ENCODE measurements at places on chromosomes 3 and 15.

GRCh38 chr15:71973366-71973765 lies 144.6 kb downstream of the MYO9A start:
- DNase-seq, result no peak

DNA sequence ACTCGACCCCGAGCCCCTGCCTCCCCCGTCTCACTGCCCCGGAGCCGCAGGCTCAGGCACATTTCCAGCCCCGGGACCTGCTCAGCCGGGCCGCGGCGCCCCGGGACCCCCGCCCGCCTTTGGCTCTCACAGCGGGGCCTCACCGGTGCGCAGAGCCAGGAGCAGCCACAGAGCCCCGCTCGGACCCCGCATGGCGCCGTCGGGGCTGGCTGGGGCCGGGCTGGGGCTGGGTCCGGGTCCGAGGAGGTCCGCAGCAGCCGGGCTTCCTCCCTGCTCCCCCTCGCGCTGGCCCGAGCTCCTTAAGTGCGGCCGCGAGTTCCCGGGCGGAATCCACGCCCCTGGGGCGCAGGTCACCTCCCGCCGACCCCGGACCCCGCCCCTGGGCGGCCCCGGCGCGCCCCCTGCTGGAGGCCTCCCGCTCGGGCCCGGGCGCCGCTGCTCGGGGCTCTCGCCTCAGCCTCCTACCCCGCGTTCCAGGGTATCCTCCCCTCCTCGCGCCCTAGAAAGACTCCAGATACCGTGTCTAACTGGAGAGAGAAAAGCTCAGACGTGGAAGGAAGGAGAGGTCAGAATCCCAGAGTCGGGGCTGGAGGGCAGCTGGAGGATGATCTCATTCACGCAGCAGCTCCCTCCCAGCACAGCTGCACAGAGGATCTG lies at the start of gene MELTF:
MELTF (minus strand) TSS at position 307 of the 657 bp plus-strand sequence; CDS start at position 192, 115 bp downstream.
- peak; percentile 41 for DNase-seq

- no peak for DNase-seq
Measured at GRCh38 chr15:48384616-48385015, 53.4 kb downstream of the DUT start.

DNA sequence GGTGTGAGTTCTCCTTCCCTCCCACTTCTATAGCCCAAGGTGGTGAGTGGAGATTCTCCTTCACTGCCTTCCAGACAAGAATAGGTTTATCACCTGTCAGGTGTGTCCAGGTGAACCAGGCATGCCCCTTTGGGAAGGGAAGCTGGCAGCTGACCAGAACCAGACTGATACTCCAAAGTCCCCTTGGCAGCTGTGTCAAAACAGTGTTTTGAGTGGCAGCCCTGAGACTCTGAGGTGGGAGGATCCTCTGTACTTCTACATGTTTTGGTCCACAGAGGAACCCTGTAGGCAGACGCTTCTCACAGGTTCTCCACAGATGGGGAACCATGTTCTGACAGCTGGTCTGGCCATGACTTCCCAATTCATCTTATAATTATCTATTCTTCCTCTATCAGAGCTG lies 30.1 kb downstream of the ISL2 start:
- no peak for DNase-seq

- DNase-seq, result no peak
Measured at GRCh38 chr15:85399627-85400026, 19.2 kb downstream of the AKAP13 start.

- no peak for DNase-seq
Measured at GRCh38 chr15:97456521-97457202, 503.8 kb upstream of the ARRDC4 start.

DNA sequence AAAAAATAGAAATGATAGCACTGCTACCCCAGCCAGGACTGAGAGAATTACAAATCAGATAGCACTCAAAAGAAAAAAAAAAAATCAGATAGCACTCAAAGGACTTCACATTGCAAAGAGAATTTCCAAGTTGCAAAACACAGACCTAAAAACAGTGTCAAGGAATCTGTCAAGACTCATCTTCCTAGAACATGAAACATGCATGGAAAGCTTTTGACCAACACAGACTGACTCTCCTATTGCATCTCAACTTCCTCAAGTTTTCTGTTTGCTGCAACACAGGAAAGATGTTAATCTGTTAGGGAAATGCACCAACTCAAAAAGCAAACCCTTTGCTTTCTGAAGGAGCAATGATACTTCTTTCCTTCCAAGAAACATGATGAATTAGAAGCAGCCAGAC lies 42.3 kb downstream of the RAB27A start:
- DNase-seq, result no peak

- no peak for DNase-seq
Measured at GRCh38 chr3:90180096-90180495, 1072.7 kb downstream of the EPHA3 start.

DNA sequence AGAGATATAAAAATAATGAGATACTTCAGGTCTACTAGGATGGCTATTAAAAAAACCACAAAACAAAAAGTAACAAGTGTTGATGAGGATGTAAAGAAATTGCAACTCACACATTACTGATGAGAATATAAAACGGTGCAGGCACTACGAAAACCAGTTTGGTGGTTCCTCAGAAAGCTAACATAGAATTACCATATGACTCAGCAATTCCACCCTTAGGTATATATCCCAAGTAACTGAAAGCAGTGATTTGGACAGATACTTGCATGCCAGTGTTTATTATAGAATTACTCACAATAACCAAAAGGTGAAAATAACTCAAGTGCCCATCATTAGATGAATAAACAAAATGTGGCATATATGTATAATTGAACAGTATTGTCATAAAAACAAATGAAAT lies 87.5 kb upstream of the MELTF start:
- no peak for DNase-seq

DNA sequence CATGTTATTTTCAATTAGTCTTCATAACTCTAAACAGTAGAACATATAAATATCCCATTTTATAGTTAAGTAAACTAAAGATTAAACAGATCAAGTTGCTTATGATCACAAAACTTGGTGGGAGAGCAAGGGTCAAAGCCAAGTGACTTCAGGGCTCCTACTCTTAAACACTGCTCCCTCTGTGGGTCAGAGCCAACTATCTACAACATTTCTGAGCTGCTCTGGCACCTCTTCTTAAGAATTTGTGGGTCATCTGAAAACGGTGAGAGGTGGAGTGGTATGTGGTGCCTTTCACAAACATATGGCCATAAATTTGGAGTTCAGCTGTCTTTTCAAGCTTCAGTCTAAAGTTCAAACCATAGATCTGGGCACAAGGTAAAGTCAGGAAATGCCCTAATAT lies 10.9 kb downstream of the ATG3 start:
- DNase-seq, result no peak

- no peak for DNase-seq
Measured at GRCh38 chr3:190375246-190375645, 12.7 kb upstream of the CLDN16 start.

GRCh38 chr15:64836023-64836536 lies 5.6 kb upstream of the PLEKHO2 start:
- DNase-seq, result no peak

- DNase-seq, result no peak
Measured at GRCh38 chr3:152299249-152299976, 30.7 kb downstream of the MBNL1 start.

DNA sequence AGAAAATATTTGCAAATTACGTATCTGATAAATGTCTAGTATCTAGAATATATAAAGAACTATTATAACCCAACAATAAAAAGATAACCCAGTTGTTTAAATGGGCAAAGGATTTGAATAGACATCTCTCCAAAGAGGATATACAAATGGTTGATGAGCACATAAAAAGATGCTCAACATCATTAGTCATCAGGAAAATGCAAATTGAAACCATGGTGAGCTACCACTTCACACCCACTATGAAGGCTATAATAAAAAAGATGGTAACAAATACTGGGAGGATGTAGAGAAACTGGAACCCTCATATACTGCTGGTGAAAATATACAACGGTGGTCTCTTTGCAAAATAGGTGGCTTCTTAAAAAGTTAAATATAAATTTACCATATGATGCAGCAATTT lies 28.0 kb downstream of the RAD51 start:
- no peak for DNase-seq

DNA sequence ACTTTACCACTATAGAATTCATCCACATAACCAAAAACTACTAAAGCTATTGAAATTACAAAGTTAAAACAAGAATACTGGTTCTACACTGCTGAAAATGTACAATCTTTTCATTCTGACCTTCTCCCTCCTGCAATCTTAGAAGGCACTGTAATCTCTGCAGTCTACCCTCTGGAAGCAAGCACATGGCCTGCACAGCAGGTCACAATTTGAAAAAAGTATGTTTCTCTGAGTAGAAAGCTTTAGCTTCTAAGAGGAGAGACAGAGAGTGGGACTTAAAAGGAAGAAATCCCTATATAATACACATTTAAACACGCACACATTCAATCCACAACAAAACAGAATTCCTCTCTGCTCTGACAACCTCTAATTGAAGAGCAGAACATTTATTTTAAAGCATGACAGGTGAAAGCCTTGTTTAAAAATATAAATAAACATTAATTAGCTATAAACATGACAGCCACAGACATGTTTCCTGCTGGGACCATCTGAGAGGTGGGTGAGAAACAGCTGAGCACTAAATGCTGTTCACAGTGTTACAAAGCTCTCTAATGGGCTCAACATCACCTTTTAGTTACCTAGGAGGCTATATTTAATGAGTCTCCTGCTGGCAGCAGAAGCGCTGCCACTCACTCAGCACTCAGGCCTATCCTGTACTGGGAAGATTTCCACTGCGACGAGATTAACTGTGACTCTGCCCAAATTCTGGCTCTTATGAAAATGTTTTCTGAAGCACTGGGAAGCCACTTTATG lies 447.4 kb downstream of the AGBL1 start:
- DNase-seq, result no peak

DNA sequence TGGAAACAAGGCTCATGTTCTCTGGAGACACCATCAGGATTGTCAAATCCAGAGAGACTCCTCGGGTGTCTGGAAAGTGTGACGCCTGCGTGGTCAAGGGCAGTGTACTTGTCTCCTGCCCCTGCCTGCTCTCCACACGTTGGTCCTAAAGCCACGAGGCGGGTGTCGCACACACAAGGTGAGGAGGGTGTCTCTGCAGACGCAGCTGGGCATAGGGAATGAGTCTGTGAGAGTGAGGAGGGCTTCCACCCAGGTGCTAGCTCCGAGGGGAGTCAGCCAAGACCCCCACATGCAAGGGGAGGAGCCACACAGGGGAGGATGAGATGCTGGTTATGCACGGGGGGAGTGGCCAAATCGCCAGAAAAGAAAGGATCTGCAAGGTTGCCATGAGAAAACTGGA lies 27.9 kb upstream of the OCA2 start:
- DNase-seq, result no peak

DNA sequence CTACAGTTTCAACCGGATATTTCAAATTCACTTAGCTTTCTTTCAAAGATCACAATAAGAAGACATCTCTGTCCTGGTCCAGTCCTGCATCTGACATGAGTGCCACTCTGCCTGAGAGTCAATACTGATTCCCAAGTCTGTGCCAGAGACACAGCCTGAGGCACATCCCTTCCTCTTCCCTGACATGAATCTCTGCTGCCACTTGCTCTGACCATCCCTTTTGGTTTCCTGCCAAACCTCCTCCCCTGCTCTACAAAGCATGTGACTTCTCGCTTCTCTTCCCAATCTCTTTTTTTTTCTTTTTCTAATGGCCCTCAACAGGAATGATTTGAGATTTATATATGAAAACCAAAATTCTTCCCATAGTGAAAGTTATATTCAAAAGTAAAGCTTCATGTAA lies 117.9 kb downstream of the MECOM start:
- DNase-seq, result no peak

GRCh38 chr15:61389334-61390028 lies 160.4 kb upstream of the RORA start:
- no peak for DNase-seq

DNA sequence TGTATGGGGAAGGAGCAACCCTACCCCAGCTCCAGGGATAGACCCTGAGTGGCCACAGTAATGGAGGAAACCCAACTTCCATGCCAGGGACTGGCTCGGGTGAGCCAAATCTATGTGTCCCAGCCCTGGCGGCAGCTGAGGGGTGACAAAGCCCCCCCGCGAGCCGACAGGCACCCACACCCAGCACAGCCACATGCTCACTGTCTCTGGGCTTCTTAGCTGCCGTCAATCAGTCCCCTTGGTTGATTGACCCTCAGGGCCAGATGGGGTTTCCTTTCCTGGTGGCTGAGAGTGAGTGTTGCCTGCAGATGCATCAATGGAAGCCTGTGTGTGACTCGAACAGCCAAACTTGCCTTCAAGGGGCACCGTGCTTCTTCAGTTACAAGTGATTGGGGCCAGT lies 2.1 kb upstream of the OCA2 start:
- DNase-seq, result no peak

DNA sequence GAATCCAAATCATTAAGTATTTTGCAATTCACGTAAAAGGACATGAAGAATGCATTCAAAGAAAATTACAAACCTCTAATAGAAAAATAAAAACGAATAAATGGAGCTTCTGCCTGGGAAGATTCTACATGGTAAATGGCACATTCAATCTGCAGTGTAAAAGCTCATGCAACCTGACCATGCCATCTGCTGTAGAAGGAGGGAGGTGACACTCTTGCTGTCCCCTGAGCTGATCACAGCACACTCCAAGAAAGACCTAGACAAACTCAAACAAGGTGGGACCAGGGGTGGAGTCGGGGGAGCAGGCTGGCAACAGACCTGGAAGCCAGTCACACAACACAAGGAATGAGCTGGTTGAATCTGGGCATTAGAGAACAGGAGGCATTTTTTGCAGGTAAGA lies 101.8 kb downstream of the BDH1 start:
- no peak for DNase-seq

DNA sequence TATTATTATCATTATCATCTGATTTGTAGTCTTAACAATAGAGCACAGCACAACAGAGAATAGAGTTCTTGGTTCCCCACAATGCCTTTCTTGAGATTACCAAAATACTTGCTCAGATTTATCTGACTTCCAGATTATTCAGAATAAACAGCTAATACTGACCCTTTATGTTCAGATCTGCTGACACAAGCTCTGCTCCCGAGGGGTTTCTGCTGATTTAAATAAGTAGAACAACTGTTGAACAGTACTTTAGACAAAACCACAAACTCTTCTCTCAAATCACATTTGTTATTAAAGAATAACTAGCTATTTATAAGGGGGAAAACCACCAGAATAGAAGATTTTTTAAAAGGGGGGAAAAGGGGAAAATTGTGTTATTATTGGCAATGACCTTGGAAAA lies 380.2 kb upstream of the ATP11B start:
- DNase-seq, result no peak

DNA sequence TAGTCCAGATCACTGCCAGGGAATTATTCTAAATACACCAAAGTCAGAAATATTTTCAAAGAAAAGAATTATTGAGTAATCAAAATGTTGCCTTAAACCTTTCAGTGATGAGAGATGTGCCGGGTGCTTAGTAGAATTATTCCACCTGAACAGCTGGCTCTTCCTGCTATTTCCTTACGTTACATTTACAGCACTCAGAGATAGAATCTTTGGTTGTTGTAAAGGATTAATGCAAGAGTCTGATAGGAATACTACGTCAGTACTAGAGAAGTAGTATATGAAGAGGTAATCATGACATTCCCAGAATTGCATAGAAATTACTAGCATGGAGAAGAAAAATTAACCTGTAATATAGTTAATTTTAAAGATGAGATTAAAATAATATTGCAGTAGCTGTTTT lies 50.9 kb upstream of the ZDHHC23 start:
- DNase-seq, result no peak
